CD4-positive, alpha-beta T cell treated with Interleukin-17A for 4 hours (primary cell): ENCODE measurements at places on chromosomes 2 and 18.

DNA sequence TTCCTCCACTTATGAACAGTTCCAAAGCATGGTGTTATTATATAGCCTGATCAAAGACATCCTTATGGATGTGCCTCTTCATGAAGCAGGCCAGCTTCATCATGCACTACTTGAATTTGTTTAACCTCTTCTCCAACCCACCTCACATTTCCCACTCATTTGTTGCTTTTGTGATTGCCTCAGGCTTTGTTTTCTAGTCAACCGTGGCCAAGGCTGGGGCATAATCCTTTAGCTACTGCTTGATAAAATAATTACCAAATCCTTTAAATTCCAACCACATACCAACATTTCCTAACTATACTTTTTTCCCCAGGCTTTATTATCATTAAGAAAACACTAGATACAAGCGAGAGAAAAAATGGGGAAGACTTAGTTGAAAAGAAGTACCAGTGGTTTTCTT, 39.6 kb upstream of the SCN1A start:
- no peak for DNase-seq

DNA sequence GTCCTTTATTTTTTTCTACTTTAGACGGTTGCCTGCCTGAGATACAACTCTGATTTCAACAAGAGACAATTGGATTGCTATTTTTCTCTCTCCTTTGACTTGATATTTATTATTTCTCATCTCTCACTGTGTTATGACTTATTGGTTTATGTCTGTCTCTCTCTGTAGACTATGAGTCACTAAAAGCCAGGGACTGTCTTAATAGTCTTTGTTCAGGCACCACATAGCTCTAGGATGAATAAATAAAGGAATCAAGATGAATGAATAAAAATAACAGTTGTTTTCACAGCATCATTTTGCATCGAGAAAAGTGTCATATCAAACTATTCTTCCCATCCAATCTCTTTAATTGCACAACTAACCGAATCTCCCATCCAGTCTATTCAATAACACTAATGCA, 31.4 kb upstream of the CD28 start:
- DNase-seq: no peak

DNA sequence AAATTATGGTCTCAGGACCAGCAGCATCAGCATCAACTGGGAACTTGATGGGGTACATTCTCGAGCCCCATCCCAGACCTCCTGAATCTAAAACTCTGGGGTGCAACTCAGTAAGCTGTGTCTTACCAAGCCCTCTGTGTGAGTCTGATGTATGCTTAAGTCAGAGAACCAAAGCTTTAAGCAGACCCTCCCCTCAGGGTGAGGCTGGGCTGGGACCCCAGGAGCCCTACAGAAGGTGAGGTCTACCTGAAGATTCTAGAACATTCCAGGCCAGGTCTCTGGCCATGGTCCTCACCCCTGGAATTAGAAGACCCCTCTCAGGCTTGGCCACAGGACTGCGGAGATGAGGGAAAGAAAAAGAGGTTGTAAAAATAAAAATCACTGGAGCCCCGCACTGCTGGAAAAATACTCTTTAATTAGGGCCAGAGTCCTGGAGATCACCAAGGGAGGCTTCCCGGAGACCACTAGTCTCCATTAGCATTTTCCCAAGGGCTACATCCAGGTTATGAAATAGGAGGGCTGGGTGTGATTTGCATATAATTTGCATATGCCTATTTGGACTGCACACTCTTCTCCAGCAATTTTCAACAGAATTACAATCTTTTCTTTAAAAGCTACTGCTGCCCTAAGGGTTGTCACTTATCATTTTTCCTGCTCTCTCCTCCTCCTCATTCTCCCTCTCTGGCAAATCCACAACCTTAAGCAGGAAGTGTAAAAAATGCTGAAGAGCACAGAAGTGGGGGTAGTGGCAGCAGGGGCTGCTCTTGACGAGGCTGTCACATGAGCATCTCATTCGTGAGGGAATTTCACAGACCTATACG, 100.2 kb downstream of the ZBTB7C start:
- no peak for DNase-seq

GRCh38 chr2:174974131-174974530, 31.1 kb downstream of the CHN1 start:
- DNase-seq: no peak

DNA sequence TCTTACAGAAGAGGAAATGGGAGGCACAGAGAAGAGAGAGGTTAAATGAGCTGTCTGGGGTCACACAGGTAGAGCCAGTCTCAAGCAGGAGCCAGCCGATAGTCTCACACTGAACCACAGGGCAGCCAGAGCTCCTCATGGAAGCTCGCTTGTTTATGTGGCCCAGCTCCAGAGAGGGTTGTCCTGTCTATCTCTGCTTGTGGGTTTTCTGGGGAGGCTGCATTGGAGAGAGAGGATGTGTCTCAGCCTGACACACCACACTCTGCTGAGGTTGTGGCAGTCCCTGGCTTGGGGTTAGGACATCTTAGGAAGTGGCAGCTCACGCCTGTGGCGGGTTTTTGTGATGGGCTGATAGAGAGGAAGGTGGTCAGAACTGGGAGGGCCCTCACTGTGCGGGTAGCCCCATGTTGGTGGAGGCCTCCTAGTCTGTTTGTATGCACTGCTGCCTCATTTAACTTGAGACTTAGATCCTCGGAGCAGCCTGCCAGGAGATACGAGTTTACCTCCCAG, 52.3 kb downstream of the TCF7L1 start:
- no peak for DNase-seq

GRCh38 chr2:239609162-239609561, 208.3 kb upstream of the HDAC4 start:
- DNase-seq: no peak

GRCh38 chr18:47735041-47735702, 195.3 kb downstream of the SMAD2 start:
- DNase-seq: no peak

- DNase-seq: no peak
These were observed 707 bp upstream of the DGUOK start for GRCh38 chr2:73925853-73926492.

- peak; percentile 35 for DNase-seq
These were observed 29.4 kb downstream of the ZFP36L2 start for GRCh38 chr2:43196768-43197587.

DNA sequence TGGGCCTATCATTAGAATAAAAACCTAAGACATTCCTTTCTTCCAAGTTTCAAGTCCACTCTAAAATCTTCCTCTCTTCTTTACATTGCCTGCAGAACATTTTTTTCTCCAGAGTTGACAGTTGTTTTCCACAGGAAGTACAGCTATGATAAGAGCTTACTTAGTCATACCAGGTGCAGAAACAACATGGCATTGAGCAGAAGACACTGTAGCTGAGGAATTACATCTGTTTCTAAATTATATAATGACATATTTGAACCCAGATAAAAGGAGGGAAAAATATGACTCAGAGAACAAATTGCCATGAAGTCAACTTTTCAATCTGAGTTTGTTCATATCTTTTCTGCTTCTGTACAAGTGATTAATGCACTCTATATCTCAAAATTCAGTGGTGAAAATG, 30.2 kb downstream of the CMPK2 start:
- DNase-seq: no peak

DNA sequence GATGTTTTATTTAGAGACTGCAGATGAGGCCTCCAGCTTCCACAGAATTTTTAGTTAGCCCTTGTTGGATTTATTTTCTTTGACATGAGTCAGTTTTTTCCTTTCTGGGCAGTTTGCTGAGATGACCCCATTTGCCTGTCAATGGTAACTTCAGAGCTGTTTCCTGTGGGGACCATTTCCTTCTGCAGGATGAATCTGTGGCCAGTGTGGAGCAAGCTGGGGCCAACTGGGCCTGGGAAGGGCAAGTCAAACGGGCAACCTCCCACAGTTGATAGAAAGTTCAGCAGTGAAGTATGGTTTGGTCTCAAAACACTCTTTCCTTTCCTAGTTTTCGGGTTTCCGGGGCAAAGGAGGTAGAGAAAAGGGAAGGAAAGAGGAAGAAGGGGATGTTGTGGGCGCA, 291.4 kb upstream of the NRP2 start:
- DNase-seq: no peak

DNA sequence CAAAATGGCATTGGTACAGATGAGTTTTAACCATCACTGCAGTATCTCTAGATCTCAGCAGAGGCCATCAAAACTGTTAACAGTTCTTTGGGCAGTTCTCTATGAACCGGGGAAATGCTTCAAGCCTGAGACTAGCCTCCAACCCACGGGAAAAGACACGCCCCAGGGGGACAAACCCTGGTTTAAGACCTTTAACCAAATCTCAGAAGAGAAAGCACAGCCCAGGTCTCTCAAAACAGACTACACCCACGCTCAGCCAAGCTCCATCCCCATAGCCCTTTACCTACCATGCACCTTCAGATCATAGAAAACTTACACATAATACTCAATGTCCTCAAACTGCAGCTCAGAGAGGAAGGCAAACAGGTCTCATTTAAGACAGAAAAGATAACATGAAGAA, 78.3 kb downstream of the TMEM163 start:
- no peak for DNase-seq

DNA sequence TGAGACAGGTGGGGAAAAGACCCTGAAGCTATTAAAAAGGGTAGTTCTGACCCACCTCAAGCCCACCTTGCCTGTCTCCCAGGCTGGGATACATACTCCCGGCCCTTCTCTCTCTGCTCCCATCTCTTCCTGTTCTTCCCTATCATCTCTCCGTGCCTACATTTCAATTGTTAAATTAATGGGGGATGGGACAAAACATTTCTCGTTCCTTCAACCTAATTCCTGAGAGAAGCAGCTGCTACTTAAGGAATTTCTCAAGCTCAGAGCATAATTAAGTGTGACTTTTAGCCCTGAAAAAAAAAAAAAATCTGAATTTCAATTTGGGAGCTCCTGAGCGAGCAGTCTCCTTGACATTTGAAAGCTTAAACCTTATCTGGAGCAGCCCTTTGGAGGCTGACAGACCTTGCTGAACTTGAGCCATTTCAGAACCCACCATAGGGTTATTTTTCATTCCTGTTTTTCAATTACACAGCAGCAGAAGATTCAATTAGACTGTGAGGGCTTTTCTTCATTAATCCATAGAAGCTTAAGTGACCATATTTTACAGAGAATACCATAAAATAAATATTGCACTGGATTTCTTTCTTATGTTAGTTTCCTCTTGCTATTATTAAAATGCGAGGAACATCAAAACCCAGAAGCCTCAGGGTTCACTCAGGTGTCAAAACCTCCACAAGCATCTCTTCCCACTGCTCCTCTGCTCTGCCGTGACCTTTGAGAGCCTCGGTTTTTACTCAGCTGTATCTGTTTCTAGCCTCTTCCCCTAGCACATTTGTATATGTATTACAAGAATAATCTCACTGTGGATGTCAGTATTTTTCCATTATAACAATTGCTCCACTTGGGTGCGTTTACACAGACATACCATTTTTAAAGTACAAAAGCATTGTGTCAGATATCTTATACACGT, 125.7 kb downstream of the B3GNT2 start:
- no peak for DNase-seq

DNA sequence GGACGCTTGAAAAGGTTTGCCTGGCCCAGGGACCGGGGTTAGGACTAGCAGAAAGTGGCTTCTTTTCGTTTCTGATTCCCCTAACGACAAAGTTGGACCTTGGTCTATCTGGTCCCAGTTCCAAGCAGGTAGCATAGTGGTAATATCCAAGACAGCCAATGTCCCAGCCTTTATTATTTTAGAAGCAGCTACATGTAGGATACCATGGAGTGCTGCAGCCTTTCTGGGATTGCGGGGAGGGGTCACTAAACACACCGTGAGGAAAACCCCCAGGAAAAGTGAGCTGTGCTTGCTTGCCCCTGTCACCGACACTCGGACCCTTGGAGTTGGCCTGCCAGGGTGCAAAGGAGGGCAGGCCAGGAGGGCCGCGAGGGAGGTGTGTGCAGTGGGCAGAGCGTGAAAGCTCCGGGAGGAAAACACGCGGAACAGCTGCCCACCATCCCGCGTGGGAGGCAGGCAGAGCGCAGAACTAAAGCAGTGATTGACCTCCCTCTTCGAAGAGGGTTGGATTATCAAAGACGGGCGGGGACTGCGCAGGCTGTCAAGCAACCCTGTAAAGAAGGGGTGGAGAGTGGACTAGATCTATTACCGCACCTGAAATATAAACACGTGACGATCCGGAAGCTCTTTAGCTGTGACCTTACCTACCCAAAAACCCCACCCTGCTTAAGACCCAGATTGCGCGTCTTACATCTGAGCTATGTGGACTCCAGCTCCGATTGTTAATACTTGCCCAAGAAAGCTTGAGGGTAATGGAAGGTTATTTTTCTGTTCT, 624 bp upstream of the MAP4K3 start:
- peak; percentile 57 for DNase-seq

DNA sequence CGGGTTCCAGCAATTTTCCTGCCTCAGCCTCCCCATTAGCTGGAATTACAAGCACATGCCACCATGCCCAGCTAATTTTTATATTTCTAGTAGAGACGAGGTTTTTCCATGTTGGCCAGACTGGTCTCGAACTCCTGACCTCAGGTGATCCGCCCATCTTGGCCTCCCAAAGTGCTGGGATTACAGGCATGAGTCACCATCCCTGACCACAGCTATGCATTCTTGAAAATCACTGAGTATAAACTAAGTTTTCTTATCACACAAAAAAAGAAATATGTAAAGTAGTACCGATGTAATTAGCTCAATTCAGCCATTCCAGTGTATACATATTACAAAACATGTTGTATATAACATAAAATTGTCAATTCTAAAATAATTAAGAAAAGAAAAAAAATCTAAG, 232.7 kb downstream of the MBD2 start:
- DNase-seq: no peak

GRCh38 chr2:168731616-168732015, 70.8 kb upstream of the NOSTRIN start:
- DNase-seq: no peak

- DNase-seq: peak; percentile 53
These were observed 105.0 kb upstream of the MAP3K20 start for GRCh38 chr2:172970660-172971059.

- no peak for DNase-seq
These were observed 189.1 kb downstream of the FSHR start for GRCh38 chr2:48965204-48965603.

DNA sequence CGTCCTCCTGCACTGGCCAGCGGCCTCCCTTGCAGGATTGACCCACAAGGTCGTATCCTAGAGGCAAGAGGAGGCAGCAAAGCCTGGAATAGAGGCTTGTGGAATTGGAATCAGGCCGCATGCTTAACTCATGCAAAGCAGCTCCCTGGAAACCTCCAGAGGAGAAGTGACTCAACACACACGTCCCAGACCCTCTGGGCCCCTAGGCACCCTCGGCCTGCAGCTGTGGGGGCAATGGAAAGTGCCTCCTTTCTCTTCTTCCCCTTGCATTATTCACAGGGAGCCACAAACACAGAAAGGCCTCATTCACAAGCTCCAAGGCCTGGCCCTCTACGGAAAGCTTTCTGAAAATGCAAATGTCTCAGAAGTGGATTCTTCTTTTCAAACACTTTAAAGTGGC, 19.6 kb downstream of the SPATA3 start:
- DNase-seq: no peak

- DNase-seq: no peak
These were observed 498.4 kb downstream of the XIRP2 start for GRCh38 chr2:167386694-167387093.

GRCh38 chr18:38402509-38402908, 836.9 kb upstream of the CELF4 start:
- DNase-seq: no peak

DNA sequence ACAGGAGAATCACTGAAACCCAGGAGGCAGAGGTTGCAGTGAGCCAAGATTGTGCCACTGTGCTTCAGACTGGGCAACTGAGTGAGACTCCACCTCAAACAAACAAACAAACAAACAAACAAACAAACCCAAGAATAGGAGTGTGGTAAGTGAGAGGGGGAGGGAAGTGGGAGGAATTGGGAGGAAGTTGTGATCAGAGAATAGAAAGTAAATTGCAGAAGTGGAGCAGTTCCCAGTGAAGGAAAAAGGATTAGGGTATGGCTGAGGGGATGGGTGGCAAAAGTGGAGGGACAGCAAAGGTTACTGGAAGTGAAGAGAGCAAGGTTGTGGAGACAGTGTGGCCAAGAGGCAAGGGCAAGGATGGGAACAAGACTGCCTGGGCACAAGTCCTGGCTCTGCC, 41.1 kb upstream of the C1GALT1C1L start:
- no peak for DNase-seq
